Fibroblast of the aortic adventitia (primary cell): ENCODE measurements at places on chromosomes 5 and 9. TPM values are rescaled to one million over a fixed set of nuclear protein-coding genes. Genes with fewer than 3 reads are reported as not detected.

NOXA1 gene
- total RNA-seq: 0.36 and 0.74 TPM in 2 replicates

CORO2A gene
- total RNA-seq: 0.36 and 0.57 TPM in 2 replicates

SLC9A3 gene
- 0.25 and 1.8 TPM in 2 replicates for total RNA-seq

THBS4 gene
- 0.90 and 1.5 TPM in 2 replicates for total RNA-seq

SPATA31A1 gene
- not detected in 2 replicates for total RNA-seq
